Amniotic epithelial cell (primary cell): ENCODE measurements at places on chromosomes 5 and 9.
A peak's percentile ranks its signal among the peaks of the same experiment; 100 is the strongest.

DNA sequence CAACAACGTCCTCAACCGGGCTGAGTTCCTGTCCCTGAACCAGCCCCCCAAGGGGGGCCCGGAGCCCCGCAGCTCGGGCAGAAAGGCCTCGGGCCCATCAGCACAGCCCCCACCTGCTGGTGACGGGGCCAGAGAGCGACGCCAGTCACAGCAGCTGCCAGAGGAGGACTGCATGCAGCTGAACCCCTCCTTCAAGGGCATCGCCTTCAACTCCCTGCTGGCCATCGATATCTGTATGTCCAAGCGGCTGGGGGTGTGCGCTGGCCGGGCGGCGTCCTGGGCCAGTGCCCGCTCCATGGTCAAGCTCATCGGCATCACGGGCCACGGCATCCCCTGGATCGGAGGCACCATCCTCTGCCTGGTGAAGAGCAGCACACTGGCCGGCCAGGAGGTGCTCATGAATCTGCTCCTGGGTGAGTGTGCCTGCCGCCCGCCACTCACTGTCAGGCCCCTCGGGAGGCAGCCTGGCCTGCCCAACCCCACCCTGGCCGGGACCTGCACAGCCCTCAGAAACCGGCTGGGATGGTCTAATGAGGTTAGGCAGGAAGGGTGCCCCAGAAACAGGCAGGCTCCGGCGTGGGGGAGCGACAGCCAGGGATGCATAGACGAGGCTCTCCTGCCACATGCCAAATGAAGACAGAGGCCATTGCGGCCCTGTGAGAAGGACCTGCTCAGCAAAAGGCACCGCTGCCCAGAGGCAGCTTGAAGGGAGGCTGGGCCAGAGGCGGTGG lies 678 bp downstream of the PLPP7 start:
- no peak for DNase-seq

GRCh38 chr5:36958612-36959011 lies 82.0 kb downstream of the NIPBL start:
- DNase-seq, result no peak

- DNase-seq, result peak; percentile 64
Measured at GRCh38 chr5:134113902-134114875, at the start of gene TCF7. TSS of gene TCF7 (plus strand) at chr5:134114681. CDS start at chr5:134114907, 226 bp downstream.

GRCh38 chr5:90398726-90399125 lies 10.8 kb downstream of the CETN3 start:
- no peak for DNase-seq

GRCh38 chr5:138772986-138773594 lies 19.9 kb downstream of the CTNNA1 start:
- no peak for DNase-seq
